H1 (cell line): ENCODE measurements at places on chromosomes 4 and X.

- no peak for DNase-seq
Observed at GRCh38 chr4:167713756-167714155, 378.6 kb upstream of the ANXA10 start.

- DNase-seq: no peak
Observed at GRCh38 chr4:102585329-102585728, 84.2 kb downstream of the NFKB1 start.

- no peak for DNase-seq
Observed at GRCh38 chrX:39840581-39841093, 257.1 kb downstream of the BCOR start.

- no peak for DNase-seq
Observed at GRCh38 chr4:88008122-88008742, 797 bp downstream of the PKD2 start.

- no peak for DNase-seq
Observed at GRCh38 chr4:184693056-184693455, 40.8 kb downstream of the CENPU start.

DNA sequence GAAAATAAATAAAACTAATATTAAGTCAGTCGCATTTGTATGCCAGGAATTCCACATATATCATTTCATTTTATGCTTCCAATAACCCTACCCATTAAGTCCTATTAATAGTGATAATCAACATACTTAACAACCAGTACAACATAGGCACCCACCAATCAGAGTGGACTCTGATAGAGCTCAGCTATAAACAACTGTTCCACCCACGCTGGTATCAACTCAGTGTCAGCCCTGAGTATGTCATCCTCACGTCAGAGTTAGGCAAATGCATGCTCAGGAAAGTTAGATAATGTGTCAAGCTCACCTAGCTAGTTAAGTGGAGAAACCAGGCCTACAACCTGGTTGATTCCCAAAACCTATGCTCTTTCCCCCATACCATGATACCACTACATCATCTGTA lies 89.3 kb downstream of the SMARCA1 start:
- DNase-seq: no peak
